Caudate nucleus (tissue), 63 donors: ENCODE measurements at places on chromosomes 2 and 18.

GRCh38 chr18:26863921-26864497, 1.5 kb downstream of the AQP4 start:
- DNase-seq = peak; percentile 22

- no peak for DNase-seq
These were observed 50.0 kb downstream of the CFAP210 start for GRCh38 chr2:169644173-169644572.

- no peak for DNase-seq
These were observed 90.4 kb upstream of the NOSTRIN start for GRCh38 chr2:168712053-168712452.

DNA sequence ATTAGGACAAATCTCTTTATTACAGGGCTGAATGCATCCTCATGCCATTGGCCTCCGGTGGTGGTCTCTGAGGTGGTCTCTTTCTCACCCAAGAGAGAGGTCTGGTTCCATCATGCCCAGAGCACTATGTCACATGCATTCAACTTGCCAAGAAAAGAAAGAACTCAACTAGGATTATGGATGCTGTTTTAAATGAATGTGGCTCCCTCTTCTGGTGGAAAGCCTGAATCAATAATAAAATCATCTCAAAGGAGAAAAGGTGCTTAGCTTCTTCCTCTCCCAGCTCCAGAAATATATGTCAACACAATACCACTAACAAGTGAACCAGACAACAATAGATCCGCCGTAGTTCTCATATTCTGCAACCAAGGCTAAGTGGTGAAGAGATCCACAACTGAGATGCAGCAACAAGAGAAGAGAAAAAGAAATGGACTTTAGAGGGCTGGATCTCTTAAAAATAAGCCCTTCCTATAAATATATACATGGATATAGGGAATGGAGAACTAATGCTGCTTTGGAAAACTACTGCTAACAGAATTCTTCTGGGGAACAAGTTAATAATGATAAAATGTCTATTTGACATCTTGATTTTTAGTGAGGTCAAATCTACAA, 396.8 kb downstream of the NCKAP5 start:
- DNase-seq = no peak

- no peak for DNase-seq
These were observed 72.3 kb upstream of the RAB12 start for GRCh38 chr18:8536922-8537321.

DNA sequence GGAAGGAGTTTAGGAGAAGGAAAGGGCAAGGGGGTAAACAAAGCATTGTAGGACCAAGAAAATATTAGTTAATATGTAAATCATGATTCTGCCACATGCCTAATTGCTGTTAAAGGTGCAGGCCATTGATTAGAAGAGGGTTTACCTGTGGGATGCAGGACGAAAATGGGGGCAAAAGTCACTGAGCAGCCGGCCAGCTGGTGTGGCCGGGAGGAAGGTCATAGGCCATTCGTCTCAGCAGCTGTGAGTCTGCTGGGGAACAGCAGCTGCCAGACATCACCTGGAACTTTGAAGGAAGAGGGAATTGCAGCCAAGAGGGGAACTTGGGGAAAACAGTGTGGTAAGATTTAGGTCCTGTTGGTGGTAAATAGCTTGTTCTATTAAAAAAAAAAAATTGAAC, 184.4 kb downstream of the DYSF start:
- DNase-seq = no peak

GRCh38 chr2:190444976-190445375, 36.8 kb downstream of the MFSD6 start:
- DNase-seq = no peak

DNA sequence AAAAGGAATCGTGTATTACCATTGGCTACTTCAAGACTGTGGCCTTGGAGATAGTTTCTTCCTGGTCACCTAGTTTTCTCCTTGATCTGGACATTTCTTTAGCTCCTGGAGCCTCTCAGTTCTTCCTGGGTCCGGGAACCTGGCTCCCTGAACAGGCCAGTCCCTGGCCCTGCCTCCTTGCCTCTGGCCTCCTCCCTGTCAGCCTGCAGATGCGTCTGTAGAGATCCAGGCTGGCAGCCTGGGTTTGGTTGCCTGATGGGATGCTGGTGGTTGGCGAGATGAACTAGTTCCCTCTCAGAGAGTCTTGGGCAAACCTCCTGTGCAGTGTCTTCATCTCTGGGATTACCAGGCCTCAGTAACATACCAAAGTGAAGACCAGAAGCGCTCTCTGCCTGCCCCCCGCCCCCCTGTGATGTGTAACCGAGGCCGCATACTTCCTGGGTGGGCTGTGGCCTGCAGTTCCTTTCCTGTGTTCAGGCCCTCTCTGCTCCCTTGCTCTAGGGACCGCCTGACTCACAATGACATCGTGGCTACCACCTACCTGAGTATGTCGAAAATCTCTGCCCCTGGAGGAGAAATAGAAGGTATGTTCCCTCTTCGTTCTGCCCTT, 85.4 kb downstream of the DYSF start:
- no peak for DNase-seq

- DNase-seq = no peak
These were observed 28.8 kb downstream of the CNRIP1 start for GRCh38 chr2:68290901-68291300.

DNA sequence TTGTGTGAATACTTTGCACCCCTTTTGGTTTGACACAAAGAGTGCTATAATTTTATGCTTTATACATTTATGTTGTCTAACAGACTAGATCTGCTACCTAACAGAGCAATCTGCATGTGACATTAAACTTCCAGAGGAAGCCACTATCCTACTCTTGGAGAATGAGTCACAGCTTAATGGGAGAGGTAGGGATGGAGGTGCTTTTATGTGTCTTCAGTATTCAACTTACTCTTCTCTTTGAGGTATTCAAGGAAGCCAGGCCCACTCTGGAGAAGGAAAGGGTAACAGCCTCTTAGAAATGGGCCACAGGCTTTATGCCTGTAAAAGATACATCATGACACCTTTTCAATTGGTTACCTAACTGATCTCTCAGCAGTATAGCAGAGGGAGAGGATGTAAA, 85.8 kb upstream of the NEUROD1 start:
- DNase-seq = no peak

- peak; percentile 31 for DNase-seq
These were observed 53.5 kb downstream of the SLC4A1AP start for GRCh38 chr2:27717070-27717795.

DNA sequence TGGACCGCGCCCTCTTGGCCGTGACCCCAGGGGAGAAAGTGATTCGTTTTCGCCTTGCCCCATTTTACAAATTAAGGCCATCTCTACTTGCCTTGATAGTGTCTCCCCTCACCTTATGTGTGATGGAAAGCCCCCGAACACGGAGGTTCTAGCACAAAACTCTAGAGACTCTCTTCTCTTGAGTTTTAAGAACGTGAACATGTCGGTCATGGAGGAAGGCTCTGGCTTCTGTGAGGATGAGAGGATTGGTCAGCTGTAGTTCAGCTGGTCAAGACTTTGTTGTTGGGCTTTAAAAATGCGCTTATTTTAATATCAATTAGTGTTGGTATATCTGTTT, 828 bp downstream of the DYNC1I2 start:
- no peak for DNase-seq

GRCh38 chr2:137672989-137673552, 291.2 kb upstream of the HNMT start:
- no peak for DNase-seq

DNA sequence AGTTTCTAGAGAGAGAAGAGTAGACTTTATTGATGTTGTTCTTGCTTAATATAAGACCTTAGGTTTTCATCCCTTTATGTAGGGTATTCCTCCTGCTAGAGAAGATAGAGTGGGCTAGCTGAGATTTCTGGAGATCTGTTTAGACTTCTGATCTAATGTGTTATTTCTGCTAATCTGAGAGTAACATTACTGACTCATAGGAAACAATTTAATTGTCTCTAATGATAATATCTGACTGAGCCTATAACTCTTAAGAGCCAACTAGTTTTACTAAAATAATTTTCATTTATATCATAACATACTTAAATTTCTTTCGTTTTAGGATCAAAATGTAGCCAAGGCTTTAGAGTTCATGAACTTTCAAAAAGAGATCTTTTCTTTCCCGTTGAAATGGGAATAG, 618.7 kb upstream of the ZEB2 start:
- DNase-seq = no peak

DNA sequence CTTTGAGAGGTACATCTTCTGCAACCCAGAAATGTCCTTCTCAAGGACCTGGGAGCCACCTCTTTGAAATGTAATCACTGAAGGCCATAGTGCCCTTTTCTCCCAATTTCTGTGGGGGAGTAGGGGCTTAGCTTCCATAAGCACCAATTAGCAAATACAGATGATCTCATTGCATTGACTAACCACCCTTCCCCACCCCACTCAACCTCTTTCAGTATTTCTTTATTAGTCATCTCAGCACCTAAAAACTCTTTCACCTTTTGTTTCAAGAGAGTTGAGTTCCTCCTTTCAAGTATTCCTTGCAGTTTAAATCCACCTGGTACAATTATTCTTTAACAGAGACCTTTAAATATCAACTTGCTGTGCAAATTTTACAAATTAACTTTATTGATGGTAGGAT, 1011.8 kb upstream of the CDH2 start:
- no peak for DNase-seq

GRCh38 chr18:30556112-30556511, 486.4 kb downstream of the DSC3 start:
- no peak for DNase-seq

DNA sequence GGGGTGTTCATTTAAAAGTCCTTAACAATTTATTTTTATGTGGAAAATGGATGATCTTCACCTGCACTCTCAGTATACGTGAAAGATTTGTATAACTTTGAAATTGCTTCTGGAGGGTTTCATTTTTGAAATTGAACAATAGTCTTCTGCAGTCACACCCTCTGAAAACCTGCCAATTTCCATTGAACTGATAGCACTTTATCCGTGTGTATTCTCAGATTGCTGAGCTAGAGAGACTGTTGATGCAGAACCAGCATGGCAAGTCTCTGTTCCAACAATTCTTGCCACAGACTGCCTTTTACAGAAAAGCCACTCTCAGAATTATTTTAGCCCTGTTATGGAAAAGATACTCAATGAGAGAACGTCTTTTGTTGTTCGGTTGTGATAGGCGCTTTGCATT, 6.6 kb upstream of the GULP1 start:
- DNase-seq = no peak

GRCh38 chr18:12819841-12820240, 64.2 kb downstream of the PTPN2 start:
- DNase-seq = no peak

DNA sequence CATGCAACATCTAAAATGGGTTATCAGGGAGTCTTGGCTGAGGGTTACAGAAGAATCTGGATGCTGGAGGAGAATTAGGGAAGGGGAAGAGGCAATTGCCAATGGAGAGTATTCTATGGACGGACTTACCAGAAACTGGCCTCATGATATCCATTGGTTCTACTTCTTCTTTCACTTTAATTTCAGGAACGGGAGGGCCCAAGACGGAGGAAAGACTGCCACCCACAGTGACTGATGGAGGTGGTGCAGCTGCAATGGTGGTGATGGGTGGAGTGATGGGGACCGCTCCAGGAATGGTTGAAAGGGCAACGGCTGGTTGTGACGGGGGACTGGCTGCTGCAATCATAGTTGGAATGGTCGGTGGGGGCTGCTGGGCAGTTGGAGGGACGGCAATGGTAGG, 69.1 kb upstream of the AMMECR1L start:
- DNase-seq = no peak

- DNase-seq = no peak
These were observed 178.4 kb upstream of the ALPP start for GRCh38 chr2:232200195-232200594.

- no peak for DNase-seq
These were observed 978.8 kb upstream of the POU3F3 start for GRCh38 chr2:103875131-103875530.
